T-helper 9 cell (primary cell): ENCODE measurements at places on chromosomes 1 and 21.

DNA sequence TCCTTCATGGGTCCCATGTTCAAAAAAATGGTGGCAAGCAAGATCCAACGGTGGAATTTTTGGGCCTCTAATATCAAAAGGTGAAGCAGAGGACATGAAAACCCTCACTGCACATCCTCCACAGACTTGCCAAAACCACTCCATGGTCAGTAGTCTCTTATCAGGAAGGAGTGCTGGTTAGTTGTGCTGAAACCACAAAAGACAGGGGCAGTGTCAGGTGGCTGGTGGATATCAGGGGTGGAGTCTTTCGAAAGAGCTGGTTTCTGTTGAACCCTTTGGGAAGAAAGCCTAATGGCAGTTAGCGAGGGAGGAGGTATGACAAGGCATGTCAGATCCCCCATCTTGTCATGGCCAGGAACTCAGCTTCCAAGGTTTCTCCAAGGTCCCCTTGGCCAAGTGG, 395.9 kb upstream of the CAMK1G start:
- DNase-seq = no peak

DNA sequence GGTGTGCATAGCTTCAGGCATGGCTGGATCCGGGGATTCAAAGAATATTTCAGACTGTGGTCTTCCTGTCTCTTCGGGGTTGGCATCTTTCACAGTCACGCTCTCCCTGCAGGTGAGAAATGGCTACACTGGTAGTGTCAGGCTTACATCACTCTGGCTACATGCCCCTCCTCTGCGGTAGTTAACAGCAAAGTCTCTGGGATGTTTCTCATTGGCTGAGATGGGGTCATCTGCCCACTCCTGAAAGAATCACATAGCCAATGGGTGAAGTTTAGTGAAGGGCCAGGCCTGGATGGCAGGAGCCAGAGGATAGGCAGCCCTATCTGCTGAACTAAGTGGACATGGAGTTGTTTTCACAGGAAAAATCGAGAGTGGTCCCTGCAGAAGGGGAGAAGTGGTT, 356.5 kb downstream of the MATN1 start:
- DNase-seq = no peak

GRCh38 chr1:100907887-100908286, 12.0 kb downstream of the SLC30A7 start:
- DNase-seq = no peak

- no peak for DNase-seq
Observed at GRCh38 chr21:14251336-14251735, 35.4 kb downstream of the RBM11 start.

DNA sequence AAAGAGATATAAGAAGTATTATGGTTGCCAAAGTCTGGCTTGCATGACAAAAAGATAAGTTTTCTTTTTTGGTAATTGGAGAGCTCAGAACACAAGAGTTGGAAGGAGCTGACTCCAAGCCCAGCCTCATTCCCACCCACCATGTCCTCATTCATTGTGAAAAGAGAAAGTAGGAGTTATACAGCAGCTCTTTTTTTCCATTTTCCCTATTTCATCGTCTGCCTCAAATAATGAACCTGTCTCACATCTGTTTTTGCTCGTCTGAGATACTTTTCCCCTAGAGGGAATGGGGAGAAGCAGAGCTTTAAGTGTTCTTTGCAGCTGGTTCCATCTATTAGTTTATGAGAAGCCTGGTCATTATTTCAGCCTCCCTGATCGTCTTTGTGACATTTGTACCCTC, 34.7 kb downstream of the AGT start:
- DNase-seq = no peak

DNA sequence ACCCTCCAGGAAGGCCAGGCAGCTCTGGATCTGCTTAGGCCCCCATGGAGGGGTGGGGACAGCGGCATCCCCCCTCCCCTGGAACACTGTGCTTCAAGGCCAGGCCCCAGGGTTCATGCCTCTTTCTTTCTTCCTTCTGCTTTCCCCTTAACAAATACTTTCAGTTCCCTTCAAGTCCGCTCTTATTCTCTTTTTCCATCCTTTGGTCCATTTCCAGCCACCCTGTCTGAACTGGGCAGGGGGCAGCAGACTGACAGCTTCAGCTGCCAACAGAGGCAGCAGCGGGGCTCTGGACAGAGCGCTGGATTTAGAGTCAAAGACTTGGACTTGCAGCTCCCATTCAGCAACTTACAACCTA, 1.1 kb upstream of the CD244 start:
- no peak for DNase-seq

- DNase-seq = no peak
Observed at GRCh38 chr1:179781962-179782361, 38.9 kb downstream of the FAM163A start.

- DNase-seq = no peak
Observed at GRCh38 chr1:204418174-204419063, 6.8 kb upstream of the PPP1R15B start.

GRCh38 chr1:12371053-12371452, 141.2 kb downstream of the VPS13D start:
- no peak for DNase-seq
